ENCODE measurements at places on chromosomes 7 and 10. TPM values are rescaled to one million over a fixed set of nuclear protein-coding genes. Genes with fewer than 3 reads are reported as not detected.
A peak's percentile ranks its signal among the peaks of the same experiment; 100 is the strongest.

Gene SPDYE16
- total RNA-seq = 0.14 TPM

Gene APBB1IP
- 46.2 TPM for total RNA-seq

- no peaks in the 10 kb centered on the region for H3K27me3 ChIP-seq
- H3K4me1 ChIP-seq = no peaks in the 10 kb centered on the region
- peak; percentile 72 for DNase-seq
- no peaks in the 10 kb centered on the region for H3K36me3 ChIP-seq
Measured at GRCh38 chr10:92242910-92243671, 47.8 kb downstream of the CPEB3 start.

GRCh38 chr7:38147005-38147404, 31.0 kb upstream of the STARD3NL start:
- no peaks in the 10 kb centered on the region for H3K27me3 ChIP-seq
- H3K27ac ChIP-seq = no peak overlapping the region
- no peaks in the 10 kb centered on the region for H3K4me1 ChIP-seq
- no peak for DNase-seq

Gene ATOH7
- total RNA-seq = 0.05 TPM

Gene PHKG1
- total RNA-seq = 0.85 TPM

Gene C10orf90
- total RNA-seq = 0.38 TPM

- H3K4me3 ChIP-seq = no peak overlapping the region
- no peak overlapping the region for H3K27ac ChIP-seq
- DNase-seq = no peak
- no peaks in the 10 kb centered on the region for H3K27me3 ChIP-seq
Measured at GRCh38 chr10:63929831-63930467, 408.7 kb downstream of the REEP3 start.

GRCh38 chr10:69464401-69464800, 13.1 kb downstream of the TSPAN15 start:
- H3K4me3 ChIP-seq = no peak overlapping the region
- H3K4me1 ChIP-seq = peaks cover 35% of the 10 kb centered on the region
- no peak for DNase-seq
- H3K27ac ChIP-seq = no peak overlapping the region
- no peaks in the 10 kb centered on the region for H3K36me3 ChIP-seq
- H3K27me3 ChIP-seq = no peaks in the 10 kb centered on the region

DNA sequence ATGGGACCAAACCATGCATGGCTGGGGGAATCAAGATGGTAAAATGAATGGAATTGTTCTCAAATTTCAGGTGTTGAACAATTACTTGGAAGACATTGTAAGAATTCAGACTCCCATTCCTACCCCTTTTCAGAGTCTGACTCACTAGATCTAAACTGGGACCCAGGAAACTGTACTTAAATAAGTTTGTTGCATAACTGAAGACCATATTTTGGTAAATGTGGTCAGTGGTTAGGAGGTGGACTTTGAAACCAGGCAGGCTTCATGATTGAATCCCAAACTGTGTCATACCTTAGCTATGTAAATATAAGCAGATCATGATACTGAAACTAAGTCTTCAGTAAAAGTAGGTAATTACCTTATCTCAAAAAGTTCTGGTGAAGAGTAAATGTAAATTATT, 41.7 kb downstream of the ZWINT start:
- H3K4me3 ChIP-seq = no peak overlapping the region
- no peak for DNase-seq
- H3K4me1 ChIP-seq = no peaks in the 10 kb centered on the region
- H3K27me3 ChIP-seq = no peaks in the 10 kb centered on the region
- H3K36me3 ChIP-seq = no peaks in the 10 kb centered on the region

Gene ARMH3
- total RNA-seq = 8.7 TPM

Gene LIPF
- 0.14 TPM for total RNA-seq

Gene PILRA
- 4.6 TPM for total RNA-seq
